ENCODE measurements at places on chromosomes 5 and 9.

GRCh38 chr9:87883990-87884389 is 1.3 kb downstream of the SPATA31E1 start:
- DNase-seq: no peak

GRCh38 chr5:148398698-148399121 is 15.0 kb downstream of the FBXO38 start:
- no peak for DNase-seq

GRCh38 chr5:37626266-37626665 is 213.6 kb downstream of the GDNF start:
- DNase-seq: no peak

- no peak for DNase-seq
Measured at GRCh38 chr9:106877345-106877744, 14.4 kb downstream of the ZNF462 start.

DNA sequence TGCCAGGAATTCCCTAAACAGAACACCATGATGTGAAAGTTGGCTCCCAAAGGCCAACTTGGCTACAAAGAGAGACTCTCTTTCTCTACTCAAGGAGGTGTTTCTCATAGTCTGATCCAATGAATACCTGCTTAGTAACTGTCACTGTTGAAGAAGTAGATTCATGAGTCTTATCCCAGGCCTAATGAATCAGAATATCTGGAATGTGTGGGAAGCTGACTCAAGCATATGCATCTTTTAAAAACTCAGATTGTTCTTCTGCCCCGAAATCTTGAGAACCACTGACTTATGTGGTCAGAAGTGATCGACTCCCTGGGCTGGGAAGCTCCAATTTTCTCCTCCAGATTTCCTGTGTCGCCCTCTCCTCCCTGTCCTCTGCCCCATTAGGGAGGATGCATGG is 345.6 kb downstream of the PLK2 start:
- no peak for DNase-seq

- DNase-seq: no peak
Measured at GRCh38 chr5:130870691-130871090, 294.4 kb downstream of the HINT1 start.

- DNase-seq: no peak
Measured at GRCh38 chr9:14213504-14213903, 100.4 kb downstream of the NFIB start.

DNA sequence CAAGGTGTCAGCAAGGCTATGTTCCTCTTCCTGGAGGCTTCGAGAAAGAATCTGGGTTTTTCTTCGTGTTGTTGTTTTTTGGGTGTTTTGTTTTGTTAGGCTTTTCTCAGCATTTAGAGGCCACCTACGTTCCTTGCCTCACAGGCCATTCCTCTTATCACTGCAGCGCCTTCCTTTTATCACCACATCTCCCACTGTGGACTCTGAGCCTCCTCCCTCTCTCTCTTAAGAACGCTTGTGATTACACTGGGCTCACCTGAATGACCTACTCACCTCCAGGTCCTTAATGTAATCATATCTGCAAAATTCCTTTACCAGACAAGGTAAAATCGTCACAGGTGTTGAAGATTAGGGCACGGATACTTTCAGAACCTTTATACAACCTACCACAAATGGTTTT is 340.8 kb downstream of the DTWD2 start:
- no peak for DNase-seq

DNA sequence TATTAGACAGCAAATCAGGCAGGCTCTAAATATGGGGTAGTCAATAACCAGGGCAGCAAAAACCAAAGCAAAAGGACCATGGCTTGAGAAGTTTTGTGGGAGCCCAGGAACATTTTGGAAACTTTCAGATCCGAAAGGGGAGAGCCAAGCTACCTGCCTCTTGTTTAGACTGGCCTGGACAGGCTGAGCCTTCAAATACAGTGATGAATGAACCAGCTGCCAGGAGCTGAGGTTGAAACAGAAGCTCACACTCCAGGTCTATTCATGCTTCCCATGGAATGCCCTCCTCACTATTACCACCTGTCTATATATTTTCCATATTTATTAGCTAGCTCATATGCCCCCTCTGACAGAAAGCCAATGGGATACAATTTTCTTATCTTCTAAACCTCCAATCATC is 150.8 kb upstream of the SLC44A1 start:
- DNase-seq: no peak

DNA sequence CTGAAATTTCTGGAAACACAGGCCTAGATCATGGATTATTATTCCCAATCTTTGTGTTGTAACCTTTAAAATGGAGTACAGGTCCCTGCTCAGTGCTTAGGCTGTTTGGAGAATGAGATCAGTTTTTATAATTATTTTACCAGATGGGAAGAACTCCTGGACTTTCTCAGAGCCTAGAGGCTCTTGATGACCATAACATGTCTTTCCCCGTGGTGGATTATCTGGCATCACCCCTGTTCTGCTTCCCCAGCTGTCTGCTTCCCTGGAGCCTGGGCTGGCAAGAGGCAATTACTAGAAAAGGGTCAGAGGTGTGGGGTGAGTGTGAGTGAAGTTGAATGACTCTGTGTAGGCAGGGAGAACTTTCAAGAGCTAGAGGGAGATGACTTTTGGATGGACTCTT is 143.0 kb downstream of the CARTPT start:
- DNase-seq: no peak

DNA sequence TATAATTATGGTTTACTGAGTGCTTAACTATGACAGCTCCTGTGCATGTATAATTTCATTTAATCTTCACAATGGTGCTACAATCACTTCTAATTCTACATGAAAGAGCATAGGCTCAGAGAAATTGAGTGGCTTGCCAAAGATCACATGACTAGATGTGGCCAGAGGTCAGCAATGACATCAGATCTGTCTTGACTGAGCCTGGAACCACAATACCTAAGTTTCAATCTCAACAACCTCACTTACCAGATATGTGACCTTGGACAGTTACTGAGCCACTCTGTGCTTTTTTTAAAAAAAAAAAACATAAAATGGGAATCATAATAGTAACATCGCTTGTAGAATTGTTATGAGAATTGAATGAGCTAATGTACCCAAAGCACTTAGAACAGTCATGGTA is 130.7 kb downstream of the TRIM32 start:
- DNase-seq: no peak

DNA sequence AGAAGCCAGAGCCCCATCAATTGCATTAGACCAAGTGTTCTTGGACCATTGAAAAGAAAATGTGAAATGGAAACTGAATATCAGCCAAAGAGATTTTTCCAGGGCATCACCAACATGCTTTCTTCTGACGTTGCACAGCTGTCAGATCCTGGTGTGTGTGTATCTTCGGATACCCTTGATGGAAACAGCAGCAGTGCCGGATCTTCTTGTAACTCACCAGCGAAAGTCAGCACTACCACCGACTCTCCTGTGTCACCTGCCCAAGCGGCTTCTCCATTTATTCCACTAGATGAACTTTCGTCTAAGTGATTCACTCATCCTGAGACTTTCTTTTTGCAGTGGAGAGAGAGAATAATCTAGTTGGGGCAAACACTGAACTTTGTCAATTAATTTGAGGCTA is 75.7 kb downstream of the PIP5K1B start:
- no peak for DNase-seq

DNA sequence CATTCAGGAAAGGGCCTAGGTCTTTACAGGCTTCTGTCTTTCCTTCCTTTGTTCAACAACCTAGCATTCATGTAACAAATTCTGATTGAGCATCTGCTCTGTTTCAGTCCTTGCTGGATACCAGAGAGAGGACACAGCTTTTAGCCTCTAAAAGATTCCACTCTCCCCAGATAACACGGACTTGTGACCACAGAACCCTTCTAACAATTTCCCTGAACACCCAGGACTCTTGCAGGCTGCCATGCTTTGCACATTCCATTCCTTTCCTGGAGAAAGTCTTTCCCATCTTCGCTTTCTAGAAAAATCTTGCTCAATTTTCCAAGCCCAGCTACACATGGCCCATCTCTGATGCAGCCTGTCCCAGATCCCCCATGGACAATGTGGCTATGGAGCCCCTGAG is 310.9 kb downstream of the ACTL7B start:
- DNase-seq: no peak

- DNase-seq: no peak
Measured at GRCh38 chr5:7398596-7399280, 2.8 kb downstream of the ADCY2 start.

DNA sequence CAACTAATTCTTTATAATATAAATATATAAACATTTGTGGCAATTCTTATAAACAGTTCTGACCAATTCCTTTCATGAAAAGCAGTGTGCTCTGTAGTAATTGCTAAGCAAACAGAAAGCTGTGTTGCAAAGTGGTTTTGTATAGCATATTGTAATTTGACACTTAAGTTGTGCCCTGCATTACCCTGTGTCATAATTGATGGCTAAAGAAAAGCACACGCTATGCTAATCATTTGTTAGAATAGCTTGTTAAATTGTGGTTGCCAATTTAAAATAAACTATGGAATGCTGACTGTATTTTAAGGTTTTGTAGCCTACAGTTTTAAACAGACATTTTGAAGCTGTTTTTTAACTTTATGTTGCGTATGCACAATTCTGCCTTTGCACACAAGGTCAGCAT is 140.0 kb downstream of the PBX3 start:
- DNase-seq: no peak

- DNase-seq: no peak
Measured at GRCh38 chr5:176844706-176845391, 34.5 kb downstream of the UNC5A start.

DNA sequence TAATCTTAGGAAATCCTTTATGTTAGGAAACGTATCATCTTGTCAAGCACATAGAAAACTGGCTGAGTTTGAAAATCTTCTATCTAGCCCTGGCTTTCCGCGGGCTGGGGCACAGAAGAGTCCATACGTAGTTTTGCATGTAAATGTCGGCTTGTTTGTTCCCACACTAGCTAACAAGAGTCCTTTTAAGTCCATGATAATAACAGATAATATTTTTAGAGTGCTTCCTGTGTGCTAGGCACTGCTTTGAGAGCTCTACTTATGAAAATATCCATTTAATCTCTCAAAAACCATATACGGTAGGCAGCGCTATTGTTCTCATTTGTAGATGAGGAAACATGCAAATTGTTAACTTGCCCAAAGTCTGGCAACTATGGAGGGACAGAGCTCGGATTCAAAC is 40.5 kb downstream of the FYB1 start:
- DNase-seq: no peak

GRCh38 chr5:140181525-140181924 is 6.5 kb downstream of the CYSTM1 start:
- DNase-seq: no peak

DNA sequence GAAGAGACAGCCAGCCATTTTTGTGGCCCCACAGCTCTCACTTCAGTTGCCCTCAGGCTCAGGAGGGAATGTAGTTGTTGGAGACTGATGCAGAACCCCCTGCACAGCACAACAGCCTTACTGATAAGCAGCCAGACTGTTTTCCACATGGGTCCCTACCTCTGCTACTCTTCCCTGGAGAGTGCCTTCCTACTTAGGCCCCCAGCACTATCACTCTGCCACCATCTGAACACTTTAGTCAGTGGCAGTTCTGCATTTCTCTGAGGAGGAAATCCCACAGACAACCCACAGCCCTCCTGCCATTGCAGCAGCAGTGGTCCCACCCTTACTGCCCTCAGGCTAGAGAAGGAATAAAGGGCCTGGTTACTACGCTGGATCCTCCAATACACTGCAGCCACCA is 61.8 kb upstream of the PTPRD start:
- DNase-seq: no peak

DNA sequence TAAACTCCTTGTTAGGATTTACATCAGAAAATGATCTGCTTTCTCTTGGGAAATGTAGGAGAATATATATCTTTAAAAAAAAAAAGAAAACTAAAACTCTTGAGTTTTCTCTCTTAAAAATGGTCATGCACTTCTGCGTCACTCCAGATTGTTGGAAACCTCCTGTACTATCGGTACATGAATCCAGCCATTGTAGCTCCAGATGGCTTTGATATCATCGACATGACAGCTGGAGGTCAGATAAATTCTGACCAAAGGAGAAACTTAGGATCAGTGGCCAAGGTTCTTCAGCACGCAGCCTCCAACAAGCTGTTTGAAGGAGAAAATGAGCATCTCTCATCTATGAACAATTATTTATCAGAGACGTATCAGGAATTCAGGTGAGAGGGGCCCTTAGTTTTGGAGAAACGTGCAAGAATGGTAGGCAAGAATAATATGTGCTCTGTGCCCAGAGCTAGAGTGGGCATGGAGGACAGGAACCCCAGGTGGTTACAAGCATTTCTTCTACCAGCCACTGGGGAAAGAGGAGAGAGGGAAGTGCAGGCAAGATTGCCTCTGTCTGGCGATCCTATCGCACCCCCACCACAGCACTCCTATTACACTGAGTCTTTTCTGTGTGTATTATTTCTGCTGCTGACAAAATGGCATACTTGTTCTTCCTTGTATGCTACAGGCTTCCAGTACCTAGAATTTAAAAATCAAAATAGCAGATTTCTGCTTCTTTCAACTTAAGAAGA is 41.4 kb upstream of the F2R start:
- no peak for DNase-seq

GRCh38 chr9:83642793-83643192 is 19.9 kb downstream of the IDNK start:
- DNase-seq: no peak

DNA sequence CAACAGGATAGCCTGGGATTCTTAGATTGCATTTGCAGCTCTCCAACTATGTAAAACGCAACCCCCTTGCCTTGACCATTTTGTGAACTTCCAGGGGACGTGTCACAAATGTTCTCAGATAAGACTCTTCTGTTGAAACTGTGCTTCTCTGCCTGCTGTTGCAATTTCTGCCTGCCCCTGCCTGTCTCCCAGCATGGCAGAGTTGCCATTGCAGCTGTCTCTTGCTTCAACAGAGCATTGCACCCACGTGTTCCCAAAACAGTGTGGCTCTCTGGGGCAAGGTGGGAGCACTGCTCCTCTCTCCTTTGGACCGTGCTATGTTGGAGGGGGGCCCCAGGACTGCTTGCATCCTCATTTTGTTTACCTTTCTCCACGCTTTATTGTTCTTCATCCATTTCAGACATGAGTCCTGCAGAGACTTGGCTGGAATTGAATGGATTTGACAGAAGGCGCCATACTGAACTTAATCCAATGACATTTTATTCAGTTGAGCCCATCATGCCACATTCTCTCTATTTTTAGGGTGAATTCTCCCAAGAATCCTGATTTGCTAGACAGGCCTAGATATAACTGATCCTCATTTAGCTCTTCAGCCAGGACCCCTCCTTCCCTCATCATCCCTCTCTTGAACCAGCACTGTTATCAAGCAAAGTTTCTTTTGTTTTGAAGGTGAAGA is 90.7 kb downstream of the MAT2B start:
- no peak for DNase-seq

- no peak for DNase-seq
Measured at GRCh38 chr5:87095787-87096186, 171.9 kb upstream of the RASA1 start.

Data from activated CD4-positive, alpha-beta T cell treated with anti-CD3 and anti-CD28 coated beads for 1 hour (primary cell).